Lung (tissue), 17 donors: ENCODE measurements at places on chromosomes 7 and 10. TPM values are rescaled to one million over a fixed set of nuclear protein-coding genes. Genes with fewer than 3 reads are reported as not detected.

- DNase-seq = no peak
Observed at GRCh38 chr10:77829356-77829755, 97.2 kb downstream of the DLG5 start.

- no peak for DNase-seq
Observed at GRCh38 chr7:46781901-46782439, 799.9 kb downstream of the TNS3 start.

Gene ALKBH4
- 10.3 TPM for polyA plus RNA-seq

DNA sequence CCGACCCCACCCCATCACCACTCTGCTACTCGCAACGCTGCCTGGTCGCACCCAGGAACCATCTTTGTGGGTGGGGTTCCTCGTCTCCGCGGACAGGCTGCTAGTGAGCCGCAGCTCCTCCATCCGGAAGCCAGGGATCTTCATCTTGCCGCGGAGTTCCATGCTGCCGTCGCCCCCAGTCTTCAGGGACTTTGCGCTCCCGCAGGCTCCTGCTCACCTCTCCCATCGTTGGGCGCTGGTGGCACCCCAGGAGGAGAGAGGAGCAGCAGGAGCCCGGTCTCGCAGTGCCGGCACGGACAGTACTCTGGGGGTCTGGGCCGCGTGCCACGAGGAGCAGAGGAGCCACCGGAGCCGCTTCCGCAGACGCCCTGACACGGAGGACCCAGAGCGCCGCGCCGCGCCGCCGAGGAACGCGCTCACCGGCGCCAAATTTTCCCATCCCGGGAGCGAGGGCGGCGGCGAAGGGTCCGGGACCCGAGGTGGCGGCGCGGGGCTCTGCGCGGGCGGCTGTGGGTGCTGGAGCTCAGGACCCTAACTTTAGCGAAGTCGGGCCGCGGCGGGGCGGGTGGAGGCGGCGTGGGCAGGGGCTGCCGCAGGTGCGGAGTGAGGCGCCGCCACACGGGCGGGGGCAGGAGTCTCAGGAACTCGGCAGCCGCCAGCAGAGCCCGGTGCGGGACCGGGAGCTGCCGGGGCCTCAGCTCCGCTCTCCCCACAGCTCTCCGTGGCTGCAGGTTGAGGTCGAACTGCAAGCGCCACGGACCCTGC lies 750.1 kb upstream of the SORCS1 start:
- DNase-seq = peak; percentile 32

- DNase-seq = peak; percentile 67
Observed at GRCh38 chr10:52216852-52217251, 97.2 kb upstream of the DKK1 start.

Gene CCNY
- 34.3 TPM for polyA plus RNA-seq

- no peak for DNase-seq
Observed at GRCh38 chr7:140773104-140773503, 76.6 kb downstream of the NDUFB2 start.
